ENCODE measurements at places on chromosomes 1 and 21. TPM values are rescaled to one million over a fixed set of nuclear protein-coding genes. Genes with fewer than 3 reads are reported as not detected.

GRCh38 chr1:248288391-248288790 is 10.6 kb upstream of the OR2T33 start:
- DNase-seq, result no peak

- DNase-seq, result no peak
Observed at GRCh38 chr1:172894349-172895049, 156.2 kb downstream of the TNFSF18 start.

DNA sequence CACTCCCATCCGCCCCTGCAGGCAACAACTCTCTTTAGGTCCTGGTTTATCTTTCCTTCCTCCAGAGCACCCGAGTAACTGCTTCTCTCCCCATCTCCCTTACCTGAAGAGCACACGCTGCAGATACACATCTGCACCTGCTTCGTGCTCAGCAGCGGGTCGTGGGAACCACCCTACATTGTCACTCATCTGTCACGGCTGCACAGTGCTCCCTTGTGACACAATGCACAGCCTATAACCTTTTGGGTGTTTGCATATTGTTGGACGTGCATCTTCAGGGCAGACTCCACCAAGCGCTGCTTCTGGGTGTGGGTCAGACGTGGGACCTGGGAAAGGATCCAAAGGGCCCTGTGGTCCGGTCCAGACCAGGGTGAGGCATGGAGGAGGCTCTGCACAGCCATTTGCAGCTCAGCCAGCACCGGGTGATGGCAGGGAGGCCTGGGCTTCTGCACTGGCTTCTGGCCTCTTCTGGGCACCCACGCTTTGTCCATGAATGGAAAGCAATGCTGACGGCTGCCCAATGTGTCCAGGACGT is 42.5 kb downstream of the WDR4 start:
- DNase-seq, result no peak

Gene LCE2C
- not detected for polyA plus RNA-seq

- DNase-seq, result no peak
Observed at GRCh38 chr1:186575348-186575747, 104.9 kb downstream of the PTGS2 start.

Gene CFHR1
- polyA plus RNA-seq, result 0.42 TPM

Gene SLC1A7
- polyA plus RNA-seq, result 0.08 TPM

- DNase-seq, result no peak
Observed at GRCh38 chr1:58888833-58889232, 105.0 kb upstream of the JUN start.

DNA sequence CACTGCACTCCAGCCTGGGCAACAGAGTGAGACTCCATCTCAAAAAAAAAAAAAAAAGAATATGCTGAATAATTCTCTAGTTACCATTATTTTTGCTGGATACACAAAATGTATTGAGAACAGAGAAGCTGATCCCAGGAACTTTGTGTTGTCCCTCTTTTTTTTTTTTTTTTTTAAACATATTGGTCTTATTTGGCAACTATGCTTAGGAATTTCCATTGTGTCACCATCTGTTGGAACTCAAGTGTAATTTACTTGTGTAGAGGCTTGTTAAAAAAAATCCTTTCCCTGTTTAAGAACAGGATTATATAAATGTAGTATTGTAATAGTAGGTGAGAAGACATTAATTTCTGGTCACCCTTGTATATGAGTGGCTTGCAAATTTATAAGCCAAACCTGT is 28.6 kb downstream of the CAMSAP2 start:
- DNase-seq, result no peak

DNA sequence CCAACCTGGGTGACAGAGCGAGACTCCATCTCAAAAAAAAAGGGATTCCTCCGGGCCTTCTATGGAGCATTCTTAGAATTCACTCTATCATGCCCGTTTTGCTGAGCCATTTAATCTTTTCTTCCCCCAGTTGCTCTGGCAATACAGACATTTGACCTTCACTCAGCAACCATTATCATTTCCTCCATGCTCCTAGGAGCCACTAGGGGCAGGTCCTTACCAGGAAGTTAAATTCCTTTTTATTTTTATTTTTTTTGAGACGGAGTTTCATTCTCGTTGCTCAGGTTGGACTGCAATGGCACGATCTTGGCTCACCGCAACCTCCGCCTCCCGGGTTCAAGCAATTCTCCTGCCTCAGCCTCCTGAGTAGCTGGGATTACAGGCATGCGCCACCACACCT is 9.7 kb upstream of the CGN start:
- DNase-seq, result no peak

GRCh38 chr1:184480736-184481135 is 93.9 kb downstream of the C1orf21 start:
- DNase-seq, result no peak

DNA sequence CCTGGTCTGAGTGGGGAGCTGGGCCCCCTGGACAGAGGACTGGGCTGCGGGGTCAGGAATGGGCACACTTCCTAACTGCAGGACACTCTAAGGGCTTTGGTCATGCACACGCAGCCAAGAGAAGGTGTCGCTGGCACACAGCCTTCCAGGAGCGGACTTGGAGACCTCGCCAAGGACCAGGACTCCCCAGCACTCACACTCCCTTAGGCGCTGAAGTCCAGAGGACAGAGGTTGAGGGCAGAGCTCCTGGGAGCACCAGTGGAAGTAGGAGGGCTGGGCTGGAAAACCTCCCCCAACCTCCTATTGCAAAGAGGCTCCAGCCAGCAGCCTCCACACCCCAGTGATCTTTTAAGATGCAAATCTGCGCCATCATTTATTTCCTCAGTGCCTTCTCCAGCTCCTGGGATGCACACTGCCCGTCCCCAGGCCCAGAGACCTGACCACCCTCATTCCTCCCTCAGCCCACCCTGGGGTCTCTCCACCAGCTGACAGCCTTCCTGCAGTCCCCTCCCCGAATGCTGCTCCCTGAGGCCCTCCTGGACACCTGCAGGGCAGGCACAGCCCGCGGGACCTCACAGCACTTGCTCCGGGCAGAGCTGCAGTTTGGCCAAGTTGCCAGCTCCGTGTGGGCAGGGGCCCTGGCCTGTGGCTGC is 3.0 kb downstream of the TSPEAR start:
- no peak for DNase-seq

GRCh38 chr1:119279456-119280381 is 88.9 kb upstream of the HAO2 start:
- no peak for DNase-seq

DNA sequence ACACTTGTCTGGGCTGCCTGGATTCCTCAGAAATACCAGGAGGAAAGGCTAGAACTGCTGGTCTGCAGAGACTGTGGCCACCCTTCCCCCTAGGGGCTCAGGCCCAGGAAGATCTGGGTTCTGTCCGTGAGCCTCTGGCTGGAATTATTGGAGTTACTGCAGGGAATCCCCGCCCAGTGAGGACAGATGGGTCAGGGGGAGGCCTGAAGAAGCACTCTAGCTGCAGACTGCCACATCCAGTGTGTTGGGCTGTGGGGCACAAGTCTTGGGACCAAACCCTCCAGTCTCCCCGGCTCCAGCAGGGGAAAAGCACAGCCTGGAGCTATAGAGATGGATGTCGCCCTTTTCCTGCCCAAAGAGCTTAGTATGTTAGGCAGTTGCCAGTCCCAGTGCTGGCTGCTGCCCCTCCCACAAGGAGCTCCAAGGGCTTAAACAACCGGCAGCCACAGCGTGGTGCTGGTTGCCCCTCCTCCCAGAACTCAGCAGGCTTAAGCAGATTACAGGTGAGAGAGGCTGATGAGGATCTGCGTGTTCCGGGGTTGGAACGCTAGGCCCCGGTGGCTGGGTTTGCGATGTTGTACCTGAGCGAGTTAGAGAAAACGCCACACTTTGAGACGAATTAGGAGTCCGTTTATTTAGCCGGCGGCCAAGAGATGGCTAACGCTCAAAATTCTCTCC is 255.5 kb upstream of the LRRC7 start:
- no peak for DNase-seq

Gene LORICRIN
- polyA plus RNA-seq, result not detected

Gene ATAD3C
- polyA plus RNA-seq, result 1.4 TPM

Gene ANKRD34A
- 0.37 TPM for polyA plus RNA-seq

DNA sequence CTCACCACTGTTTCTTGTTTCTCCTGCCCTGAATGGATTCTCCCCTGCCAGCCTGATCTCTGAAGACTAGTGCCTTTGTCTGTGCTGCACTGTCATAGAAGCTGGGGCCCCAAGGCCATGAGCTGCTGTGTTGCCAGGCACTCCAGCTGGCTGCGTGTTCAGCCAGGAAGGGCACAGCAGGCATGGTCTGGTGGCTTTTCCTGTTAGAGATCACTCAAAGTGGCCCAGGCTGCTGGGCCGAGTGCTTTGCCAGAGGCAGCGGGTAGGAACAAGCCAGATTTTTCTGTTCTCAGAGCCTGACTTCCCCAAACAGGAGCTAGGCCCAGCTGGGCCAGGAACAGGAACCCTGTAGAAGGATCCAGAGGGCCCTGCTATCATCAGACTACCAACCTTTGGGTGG is 5.2 kb downstream of the ADPRS start:
- no peak for DNase-seq

GRCh38 chr21:43826623-43826974 is 37.2 kb downstream of the RRP1 start:
- DNase-seq, result no peak

DNA sequence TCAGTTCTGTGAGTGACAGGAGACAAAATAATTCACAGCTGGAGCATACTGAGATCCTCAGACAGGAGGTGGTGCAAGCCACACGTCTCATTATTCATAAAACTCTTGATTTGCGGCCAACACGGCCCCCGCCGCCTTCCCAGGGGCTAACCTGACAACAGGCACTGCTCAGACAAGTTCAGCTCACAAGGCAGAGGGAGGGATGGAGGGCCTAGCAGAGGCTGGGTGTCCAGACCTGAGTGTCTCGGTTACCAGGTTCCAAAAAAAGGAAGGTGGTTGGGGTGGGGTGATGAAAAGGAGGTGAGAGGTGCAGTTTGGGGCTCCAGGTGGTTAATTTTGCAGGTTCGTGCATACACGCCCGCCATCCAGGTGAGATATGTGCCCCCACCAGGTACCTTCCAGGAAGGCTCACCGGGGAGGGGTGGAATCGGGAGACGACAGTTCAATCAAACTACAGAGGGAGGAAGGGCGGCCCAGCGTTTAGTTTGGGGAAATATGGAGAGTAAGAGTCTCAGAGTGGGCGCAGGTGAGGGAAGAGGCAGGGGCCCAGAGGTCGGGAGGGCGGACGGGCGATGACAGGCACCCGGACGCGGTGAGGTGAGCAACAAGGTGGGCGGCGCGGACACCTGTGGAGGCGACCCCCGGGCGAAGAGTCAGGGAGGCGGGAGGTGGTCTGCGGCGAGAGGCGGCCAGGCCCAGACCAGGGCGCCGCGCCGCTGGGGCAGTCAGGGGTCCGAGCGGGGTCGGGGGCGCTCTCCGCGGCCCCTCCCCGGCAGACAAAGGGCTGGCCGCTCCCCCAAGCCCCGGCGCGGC is 629 bp downstream of the CTNNBIP1 start:
- DNase-seq, result no peak

DNA sequence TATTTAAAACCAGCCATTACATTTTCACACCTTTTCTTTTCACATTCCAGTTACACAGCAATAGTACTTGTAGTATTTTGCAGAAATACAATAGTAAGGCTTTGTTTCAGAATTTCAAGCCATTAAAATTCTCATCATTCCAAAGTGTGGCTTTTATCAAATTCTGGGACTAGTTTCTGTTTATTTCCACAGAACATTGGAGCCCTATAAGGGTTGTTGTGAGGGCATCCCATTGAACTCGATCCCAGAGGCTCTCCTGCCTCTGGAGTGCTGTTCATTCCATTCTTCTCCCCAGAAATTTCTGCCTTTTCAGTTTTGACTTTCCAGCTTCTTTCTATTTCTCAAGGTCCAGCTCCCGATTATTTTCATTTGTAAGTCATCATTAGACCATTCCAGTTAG is 645.5 kb downstream of the ADGRL2 start:
- no peak for DNase-seq
